SJSA1 (cell line): ENCODE measurements at places on chromosomes 4 and X. TPM values are rescaled to one million over a fixed set of nuclear protein-coding genes. Genes with fewer than 3 reads are reported as not detected.

DNA sequence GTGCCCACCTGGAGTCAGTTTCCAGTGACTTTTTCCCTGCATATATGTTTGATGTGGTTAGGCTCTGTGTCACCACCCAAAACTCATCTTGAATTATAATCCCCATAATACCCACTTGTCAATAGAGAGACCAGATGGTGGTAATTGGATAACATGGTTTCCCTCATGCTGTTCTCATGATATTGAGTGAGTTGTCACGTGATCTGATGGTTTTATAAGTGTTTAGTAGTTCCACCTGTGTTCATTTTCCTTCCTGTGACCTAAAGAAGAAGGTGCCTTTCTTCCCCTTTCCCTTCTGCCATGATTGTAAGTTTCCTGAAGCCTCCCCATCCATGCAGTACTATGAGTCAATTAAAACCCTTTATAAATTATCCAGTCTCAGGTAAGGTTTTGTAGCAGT lies 740.9 kb downstream of the ARAP2 start:
- DNase-seq: no peak

DNA sequence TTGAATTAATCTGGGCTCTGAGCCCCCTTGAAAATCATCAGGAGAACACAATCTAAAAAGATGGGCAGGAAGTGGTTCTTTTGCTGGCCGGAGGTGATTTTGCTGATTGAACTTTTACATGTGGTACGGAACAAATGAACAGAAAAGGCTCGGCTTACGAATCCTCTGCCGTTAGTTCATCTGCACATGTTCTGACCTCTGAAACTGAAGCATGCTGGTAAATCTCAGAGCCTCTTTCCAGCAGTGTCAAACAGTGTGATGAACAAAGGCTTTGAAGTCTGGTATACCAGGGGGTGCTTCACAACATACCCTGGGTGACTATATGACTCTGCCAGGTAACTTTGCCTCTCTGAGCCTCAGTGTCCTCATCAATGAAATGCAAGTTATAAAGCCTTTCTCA lies 194.2 kb upstream of the C1QTNF7 start:
- DNase-seq: no peak

DNA sequence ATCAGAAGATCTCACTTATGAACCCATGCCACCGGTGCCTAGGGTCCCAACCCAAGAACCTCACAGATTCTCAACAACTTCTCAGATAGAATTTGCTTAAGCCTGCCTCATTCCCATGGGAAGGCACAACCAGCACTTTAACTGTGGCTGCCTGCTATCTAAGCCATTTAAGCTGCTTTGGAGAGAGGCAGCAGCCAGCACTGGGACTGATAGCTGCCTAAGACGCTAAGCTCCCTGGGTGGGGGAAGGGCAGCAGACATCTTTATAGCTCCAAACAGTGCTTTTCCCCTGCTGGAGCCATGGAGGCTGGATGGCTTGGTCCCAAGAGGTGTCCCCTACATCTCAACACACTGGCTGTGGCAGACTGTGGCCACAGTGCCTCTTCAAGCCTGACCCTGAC lies 1268.6 kb downstream of the FAM133A start:
- no peak for DNase-seq

GRCh38 chr4:34676400-34676799 lies 1567.9 kb downstream of the ARAP2 start:
- no peak for DNase-seq

DNA sequence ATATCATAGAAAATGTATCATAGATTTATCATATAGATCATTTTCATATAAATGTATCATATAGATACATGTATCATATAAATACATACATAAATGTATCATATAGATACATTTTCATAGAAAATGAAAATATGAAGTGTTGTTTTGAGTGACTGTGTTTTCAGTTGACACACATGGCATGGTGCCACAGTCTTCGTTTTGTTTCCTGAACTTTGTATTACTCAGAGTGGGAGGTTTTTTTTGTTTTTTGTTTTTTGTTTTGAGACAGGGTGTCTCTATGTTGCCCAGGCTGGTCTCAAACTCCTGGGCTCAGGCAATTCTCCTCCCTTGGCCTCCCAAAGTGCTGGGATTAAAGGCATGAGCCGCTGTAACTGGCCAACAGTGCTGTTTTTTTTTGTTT lies 3.9 kb downstream of the RBM10 start:
- DNase-seq: no peak

GRCh38 chrX:5829060-5829459 lies 399.6 kb downstream of the NLGN4X start:
- DNase-seq: no peak

DNA sequence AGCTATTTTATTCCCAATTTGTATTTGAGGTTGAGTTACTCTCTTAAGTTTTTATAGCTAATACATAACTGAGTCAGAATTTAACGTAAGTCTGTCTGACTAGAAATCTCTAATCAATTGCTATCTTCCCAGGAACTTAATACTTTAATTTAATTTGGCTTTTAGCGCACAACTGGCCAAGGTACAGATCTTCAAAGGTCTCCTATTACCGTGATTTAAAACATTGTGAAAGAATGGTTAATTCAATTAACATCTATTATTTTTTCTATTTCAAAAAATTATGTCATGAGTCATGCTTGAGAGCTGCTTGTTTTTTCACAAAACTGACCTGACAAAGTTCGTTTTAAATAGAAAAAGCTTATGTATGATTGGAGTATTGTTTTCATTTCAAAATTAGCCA lies 22.0 kb upstream of the PLA2G12A start:
- DNase-seq: no peak

- peak; percentile 42 for DNase-seq
Measured at GRCh38 chr4:118955515-118955914, 66.9 kb downstream of the SYNPO2 start.

DNA sequence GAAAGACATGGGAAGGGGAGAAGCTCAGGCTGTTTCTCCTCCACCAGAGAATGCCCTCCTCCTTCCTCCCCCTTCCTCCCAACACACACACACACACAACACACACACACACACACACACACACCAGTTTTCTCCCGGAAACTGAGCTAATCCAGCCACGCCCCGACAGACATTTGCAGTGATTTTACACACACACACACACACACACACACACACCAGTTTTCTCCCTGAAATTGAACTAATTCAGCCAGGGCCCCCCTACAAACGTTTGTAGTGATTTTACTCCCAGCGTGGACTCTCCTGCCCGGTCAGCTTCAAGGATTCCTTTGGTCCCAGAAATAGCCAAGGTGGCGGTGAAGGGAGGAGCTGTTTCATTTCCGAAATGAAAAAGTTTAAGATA lies 32.9 kb upstream of the STX18 start:
- DNase-seq: peak; percentile 65

- DNase-seq: no peak
Measured at GRCh38 chrX:123871309-123871708, 11.5 kb downstream of the XIAP start.

DNA sequence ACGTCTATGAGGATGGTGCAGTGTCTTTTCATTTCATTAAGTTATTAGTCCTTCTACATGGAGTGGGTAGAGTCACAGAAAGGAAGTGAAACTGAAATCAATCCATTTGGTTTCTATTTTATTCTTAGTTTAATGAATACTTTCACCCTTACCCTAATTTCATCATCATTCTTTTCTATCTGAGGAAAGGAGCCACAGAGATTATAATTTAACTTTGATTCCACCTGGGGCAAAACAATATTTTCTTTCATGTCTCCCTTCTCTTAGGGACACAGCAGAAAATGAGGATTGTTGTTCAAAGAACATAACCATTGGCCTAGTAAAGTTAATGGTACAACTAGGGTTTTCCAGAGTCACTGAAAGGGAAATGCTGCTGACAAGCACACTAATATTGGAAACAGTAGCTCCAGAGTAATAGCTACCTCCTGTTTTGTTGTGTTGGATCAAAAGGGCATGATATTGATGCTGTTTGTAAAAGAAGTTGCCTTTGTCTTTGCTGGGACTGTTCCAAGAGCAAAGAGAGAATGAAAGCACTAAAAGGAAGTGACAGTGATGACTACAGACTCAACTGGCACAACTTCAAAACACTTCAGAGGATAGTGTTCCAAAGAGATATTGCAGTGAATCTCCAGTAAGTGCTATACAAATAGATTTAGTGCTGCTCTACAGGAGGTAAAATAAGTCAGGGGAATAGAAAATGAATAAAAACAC lies 247.1 kb upstream of the PITX2 start:
- no peak for DNase-seq

DNA sequence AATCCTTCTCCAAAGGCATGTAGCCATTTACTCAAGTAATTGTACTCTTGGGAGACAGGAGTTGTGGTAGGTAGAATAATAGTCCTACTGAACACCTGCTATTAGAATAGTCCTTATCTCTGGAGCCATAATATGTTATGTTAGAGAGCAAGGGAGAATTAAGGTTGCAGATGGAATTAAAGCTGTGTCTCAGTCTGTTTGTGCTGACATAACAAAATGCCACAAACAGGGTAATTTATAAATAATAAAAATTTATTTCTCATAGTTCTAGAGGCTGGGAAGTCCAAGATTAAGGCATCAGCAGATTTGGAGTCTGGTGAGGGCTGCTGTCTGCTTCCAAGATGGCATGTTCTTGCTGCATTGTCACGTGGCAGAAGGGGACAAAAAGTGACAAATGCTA lies 24.2 kb upstream of the FRAS1 start:
- no peak for DNase-seq

- DNase-seq: no peak
Measured at GRCh38 chr4:109648997-109649575, 54.2 kb downstream of the CASP6 start.

DNA sequence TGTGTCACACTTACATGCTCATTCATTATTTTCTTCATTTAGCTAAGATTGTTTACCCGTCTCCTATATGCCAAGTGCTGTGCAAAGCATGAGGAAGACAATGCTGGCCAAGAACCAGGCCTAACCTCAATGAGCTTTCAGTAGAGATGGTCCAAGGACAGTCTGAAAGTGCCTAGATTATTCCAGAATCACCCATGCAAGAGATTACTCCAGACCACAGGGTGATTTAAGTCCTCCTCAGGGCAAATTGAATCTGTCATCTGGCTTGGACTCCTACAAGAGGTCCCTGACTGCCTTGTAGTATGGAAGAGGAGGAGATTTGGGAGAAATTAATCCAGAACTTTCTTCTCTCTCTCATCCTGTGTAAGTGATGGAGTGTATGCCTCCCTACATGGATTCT lies 99.4 kb upstream of the NDP start:
- DNase-seq: no peak

DNA sequence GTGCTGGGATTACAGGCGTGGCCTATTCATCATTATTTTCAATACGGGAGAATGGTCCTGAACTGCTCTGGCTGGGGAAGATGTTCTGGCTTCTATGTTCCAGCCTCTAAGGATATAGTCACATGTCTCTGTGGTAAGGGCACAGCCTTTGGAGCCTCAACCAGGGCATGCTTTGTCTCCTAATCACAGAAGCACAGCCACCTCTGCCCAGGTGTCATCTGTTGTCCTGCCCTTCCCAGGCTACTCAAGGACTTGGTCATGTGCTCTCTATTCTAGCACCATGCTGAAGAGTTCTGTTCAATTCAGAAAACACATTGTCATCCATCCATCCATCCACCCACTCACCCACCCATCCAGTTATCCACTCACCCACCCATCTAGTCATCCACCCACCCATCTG lies 29.5 kb downstream of the ASMTL start:
- no peak for DNase-seq

DNA sequence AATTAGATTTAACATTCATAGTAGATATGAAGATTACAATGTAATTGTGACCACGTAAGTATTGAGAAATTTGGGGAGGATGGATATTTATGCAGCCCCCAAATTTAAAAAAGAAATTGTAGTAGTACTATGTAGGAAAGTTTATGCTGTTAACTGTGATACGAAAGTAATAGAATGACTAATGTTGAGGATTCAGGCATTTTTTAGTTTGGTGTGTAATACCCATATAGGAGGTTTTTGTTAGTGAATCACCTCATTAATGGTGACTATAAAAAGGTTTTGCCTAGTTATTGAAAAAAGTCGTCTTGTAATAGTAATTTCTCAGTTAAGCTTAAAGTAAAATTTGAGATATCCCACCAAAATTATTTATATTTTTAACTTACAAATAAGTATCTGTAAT lies 67.2 kb downstream of the SMARCAD1 start:
- no peak for DNase-seq

BANK1 gene
- total RNA-seq: not detected in 2 replicates

POU3F4 gene
- total RNA-seq: not detected in 2 replicates

PDCL2 gene
- not detected in 2 replicates for total RNA-seq

CENPVL2 gene
- total RNA-seq: not detected in 2 replicates
